ENCODE measurements at places on chromosomes 1 and 21.

- no peak for DNase-seq
Measured at GRCh38 chr1:39160703-39161102, 43.8 kb upstream of the MACF1 start.

DNA sequence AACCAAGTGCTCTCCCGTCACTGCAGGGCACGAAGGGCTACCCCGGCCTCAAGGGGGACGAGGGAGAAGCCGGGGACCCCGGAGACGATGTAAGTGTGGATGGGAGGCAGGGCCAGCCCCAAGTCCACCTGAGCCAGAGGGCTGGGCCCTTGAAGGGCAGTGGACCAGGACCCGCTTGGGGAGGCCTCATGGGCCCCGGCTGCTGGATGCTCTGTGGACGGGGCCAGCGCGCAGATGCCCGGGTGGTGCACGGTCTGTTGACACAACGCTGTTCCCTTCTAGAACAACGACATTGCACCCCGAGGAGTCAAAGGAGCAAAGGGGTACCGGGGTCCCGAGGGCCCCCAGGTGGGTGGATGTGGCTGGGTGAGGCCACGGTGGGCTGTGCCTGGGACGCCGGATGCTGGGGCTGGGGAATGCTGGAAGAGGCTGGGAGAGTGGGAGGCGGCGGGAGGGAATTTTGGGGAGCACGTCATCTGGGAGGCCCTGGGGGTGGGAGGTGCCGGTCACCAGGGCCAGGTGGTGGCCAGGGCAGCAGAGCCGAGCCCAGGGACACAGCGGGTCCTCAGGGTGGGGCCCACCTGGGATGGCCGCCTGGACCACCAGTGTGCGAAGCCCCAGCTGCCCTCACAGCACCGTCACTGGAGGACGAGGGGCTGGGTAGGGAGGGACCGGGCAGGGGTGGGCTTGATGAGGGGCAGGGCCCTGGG lies 17.5 kb downstream of the COL6A1 start:
- no peak for DNase-seq

- DNase-seq, result no peak
Measured at GRCh38 chr21:38916214-38916964, 110.7 kb downstream of the ETS2 start.

GRCh38 chr1:46533179-46533864 lies 18.1 kb downstream of the KNCN start:
- peak; percentile 64 for DNase-seq

DNA sequence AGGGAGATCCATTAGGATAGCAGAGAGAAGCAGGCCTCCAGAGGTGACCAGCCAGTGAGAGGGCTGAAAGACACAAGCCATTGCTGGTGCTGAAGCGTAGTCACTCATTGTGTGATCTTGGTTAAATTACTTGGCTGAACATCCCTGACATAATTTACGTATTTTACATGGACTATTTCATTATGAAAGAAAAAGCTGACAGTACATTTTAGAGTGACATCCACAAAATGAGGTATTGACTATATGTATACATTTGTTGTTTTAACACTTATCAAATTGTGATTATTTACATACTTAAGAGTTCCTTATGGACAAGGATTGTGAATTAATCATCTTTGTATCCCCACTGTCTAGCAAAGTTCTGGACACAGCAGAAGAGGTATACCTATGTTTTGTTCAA lies 14.9 kb downstream of the DESI2 start:
- no peak for DNase-seq

- peak; percentile 91 for DNase-seq
Measured at GRCh38 chr1:31705080-31705866, 1.5 kb upstream of the COL16A1 start.

DNA sequence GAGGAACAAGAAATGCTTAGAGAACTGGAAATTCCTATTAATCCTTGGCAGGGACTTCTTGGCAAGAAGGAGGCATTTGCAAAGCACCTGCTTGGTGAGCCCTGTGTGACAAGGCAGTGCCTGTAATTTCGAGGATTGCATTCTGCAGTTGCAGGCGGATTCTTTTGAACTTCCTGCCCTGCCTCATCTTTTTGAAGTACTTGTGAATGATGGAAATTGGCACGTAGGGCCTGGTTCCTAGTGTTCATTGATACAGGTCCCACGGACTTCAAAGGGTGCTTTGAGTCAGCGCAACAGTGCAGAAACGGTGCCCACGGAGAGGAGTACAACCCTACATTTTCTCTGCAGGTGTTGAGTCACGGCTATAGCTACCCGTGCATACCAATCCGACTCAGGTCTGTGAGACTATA lies 6.4 kb downstream of the HUNK start:
- no peak for DNase-seq

- no peak for DNase-seq
Measured at GRCh38 chr1:217586586-217586985, 44.3 kb downstream of the GPATCH2 start.

- no peak for DNase-seq
Measured at GRCh38 chr1:209307846-209308245, 275.7 kb upstream of the CAMK1G start.

GRCh38 chr1:230120289-230120920 lies 53.4 kb downstream of the GALNT2 start:
- no peak for DNase-seq

GRCh38 chr1:160539990-160540858 lies 17.2 kb upstream of the SLAMF6 start:
- DNase-seq, result peak; percentile 34

GRCh38 chr1:214827883-214828282 lies 224.9 kb downstream of the CENPF start:
- no peak for DNase-seq

- DNase-seq, result no peak
Measured at GRCh38 chr21:27033471-27033870, 66.6 kb upstream of the ADAMTS5 start.

DNA sequence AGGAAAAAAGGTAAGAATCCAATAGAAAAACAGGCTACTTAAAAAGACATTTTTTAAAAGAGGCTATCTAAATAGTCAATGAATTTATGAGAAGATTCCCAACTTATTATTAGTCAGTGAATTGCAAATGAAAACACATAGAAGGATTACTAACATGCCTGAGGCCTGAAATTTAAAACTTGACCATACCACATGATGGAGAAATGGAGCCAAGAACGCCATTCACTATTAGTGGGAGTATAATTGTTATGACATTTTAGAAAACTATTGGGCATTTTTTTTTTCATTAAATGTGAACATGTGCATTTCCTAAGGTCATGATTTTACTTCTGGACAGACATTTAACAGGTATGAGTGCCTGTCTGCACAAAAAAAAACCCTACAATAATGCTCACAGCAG lies 24.8 kb upstream of the OR2B11 start:
- no peak for DNase-seq
